ENCODE measurements at places on chromosomes 5 and 9.
A peak's percentile ranks its signal among the peaks of the same experiment; 100 is the strongest.

- no peak for DNase-seq
Observed at GRCh38 chr5:135051872-135052271, 17.8 kb upstream of the PITX1 start.

DNA sequence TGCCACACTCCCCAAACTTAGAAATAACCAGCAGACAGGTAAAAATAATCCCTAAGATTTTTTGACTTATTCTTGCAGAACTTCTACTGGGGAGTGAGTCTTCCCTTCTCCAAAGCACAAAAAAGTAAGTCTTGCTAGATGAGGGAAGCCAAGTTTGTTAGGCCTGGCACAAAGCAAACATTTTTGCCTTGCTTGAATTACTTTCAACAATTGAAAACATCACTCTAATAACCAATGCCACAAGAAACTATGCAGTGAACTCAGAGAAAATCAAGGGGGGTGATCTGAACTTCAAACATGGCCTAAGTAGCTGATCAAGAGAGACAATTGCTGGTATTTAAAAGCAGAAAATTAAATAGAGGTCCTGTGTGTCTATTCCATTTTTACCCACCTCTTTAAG lies 123.6 kb upstream of the SLC1A3 start:
- DNase-seq: no peak

GRCh38 chr5:125390326-125390725 lies 643.9 kb upstream of the ZNF608 start:
- DNase-seq: no peak

DNA sequence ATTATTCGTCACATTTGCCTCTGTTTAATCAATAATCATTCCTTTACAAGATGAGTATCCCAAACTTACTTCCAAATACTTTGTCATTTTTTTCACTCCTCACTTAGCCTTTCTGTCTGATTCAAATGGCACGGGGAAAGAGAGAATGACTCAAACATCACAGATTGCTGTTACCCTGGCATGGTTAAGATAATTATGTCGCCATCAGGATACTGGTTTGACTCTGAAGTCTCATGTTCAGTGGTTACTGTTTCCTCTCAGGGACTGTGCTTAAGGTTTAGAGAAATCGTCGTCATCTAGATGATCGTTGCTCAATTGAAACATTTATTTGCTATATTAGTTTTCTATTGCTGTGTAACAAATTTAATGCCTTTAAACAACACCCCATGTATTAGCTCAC lies 45.2 kb upstream of the RAD23B start:
- no peak for DNase-seq

DNA sequence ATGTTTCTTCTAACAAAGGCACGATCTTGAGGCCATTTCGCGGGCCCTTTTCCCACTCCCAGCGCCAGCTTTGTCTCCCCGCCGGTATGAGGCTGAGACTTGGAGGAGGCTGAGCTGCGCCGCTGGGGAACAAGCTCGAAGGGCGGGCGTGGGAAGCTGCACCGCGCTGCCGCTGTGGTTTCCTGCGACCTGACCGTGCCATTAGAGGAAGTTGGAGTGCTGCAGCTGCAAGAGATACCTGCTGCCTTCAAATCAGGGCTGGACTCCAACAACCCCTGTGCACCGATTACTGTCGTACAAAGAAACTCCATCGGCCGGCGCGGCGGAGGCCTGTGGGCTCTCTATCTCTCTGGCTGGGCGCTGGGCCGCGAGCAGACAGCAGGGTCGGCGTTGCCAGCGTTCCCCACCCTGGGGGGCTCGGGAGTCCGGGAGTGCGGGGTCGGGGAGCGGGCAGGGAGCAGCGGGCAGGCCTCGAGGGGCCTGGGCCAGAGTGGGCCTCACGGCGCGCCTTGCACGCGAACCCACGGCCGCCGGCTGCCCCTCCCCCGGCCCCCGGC lies 1.3 kb upstream of the ERBIN start:
- DNase-seq: peak; percentile 58

DNA sequence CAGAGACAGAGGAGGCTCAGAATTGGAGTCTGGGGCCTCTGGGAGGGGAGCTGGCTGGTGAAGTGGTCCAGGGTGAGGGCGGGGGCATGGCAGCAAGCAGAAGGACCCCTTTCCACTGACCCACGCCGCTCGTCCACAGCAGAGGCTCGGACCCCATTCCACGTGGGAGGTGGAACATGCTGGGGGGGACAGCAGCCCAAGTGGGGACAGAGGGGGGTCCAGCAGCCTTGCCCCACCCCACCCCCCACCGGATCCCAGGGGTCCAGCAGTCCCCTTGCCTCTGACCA lies 25.4 kb upstream of the NKD2 start:
- DNase-seq: no peak

GRCh38 chr9:114603248-114603647 lies 7.8 kb upstream of the TMEM268 start:
- DNase-seq: no peak

GRCh38 chr5:142869886-142870285 lies 99.7 kb downstream of the ARHGAP26 start:
- DNase-seq: no peak

DNA sequence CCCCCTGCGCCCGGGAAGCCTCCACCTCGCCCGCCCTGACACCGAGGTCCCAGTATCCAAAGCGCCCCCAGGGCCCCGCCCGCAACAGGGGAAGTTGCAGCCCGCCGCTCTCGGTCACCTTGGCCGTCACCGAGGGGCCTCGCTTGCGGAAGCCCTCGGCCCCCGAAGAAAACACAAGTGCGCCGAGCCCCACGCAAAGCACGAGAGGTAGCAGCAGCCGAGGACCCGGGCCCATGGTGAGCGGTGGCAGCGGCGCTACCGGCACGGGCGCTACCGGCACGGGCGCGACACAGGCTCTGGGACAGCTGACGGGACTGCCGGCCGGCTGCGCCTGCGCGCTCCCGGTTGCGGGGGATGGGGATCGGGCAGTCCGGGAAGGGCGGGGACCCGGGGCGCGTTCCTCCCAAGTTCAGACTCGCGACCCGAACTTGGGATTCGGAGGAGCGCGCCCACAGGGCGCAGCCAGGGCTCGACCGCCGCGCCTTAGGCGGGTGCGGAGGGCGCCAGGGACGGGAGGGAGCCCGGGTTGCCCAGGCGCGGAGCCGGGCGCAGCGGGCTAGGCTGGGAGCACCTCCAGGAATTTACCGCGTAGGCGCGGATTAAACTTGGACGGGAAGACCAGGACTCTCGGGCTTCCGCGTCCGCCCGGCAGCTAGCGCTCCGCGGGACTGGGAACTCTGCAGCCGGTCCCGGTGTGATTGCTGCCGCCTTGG lies at the start of gene PPIC:
PPIC (minus strand) TSS at position 335 of the 713 bp plus-strand sequence; CDS start at position 235, 100 bp downstream.
- peak; percentile 24 for DNase-seq

DNA sequence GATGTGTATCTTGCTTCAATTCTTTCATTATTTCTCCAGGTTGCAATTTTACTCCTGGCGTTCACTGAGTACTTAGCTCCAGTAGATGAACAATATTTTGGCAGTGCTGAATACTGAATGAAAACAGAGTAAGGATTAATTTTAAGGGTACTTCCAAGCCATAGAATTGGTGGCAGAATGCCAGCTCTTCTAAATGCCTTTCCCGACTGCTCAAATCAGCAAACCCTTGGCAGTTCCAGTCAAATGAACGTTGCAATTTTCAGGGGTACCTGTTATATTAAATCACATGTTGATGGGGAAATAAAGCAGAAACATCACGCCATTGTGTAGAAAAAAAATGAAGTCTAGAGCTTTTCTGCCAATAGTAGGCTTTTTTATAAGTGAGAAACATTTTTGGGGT lies 282.4 kb upstream of the RPS23 start:
- no peak for DNase-seq

- no peak for DNase-seq
Observed at GRCh38 chr5:172502410-172502809, 48.1 kb upstream of the SH3PXD2B start.

GRCh38 chr9:12813960-12814876 lies 39.4 kb downstream of the LURAP1L start:
- peak; percentile 88 for DNase-seq

DNA sequence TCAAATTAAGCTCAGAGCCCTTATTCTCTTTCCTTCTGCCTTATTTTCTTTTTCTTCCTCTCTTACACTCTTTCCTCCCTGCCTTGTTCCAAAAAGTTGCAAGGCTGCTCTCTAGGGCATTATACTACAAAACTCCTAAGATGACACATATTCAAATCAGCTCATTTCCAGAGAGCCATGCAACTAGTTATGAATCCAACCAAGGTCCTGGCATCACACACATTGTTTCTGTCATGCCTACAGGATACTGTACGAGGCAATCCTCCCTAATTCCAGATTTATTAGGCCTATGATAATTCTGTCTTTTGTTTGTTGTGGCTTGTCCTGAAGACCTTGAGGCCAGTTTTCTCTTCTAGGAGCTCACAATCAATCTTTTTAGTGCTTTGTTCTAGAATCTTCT lies 87.0 kb upstream of the TBCA start:
- no peak for DNase-seq

Data from NCI-H510A treated with DMSO at 0.1 percent for 48 hours (cell line).